ENCODE measurements at places on chromosomes 3 and 15.

- DNase-seq, result no peak
Measured at GRCh38 chr3:170804078-170804477, 65.9 kb downstream of the RPL22L1 start.

DNA sequence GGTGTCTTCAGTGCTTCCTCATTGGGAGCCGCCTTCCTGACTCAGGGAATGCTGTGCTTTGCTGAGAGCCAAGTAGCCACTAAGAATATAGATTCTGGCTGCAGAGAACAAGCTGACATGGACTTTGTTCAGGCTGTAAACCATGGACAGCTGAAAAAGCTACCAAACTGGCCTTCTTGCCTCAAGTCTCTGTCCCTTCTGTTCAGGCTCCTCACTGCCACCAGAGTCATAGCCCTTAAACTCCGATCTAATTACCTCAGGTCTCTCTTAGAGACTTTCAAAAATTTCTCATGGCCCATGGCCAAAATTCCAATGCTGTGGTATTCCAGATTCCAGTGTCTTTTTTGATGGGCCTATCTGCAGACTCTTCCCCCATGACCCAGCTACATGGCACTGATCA, 19.4 kb upstream of the PTX3 start:
- no peak for DNase-seq

GRCh38 chr15:39338251-39338650, 242.6 kb upstream of the THBS1 start:
- no peak for DNase-seq

- DNase-seq, result no peak
Measured at GRCh38 chr3:105362021-105362665, 4.6 kb upstream of the ALCAM start.

DNA sequence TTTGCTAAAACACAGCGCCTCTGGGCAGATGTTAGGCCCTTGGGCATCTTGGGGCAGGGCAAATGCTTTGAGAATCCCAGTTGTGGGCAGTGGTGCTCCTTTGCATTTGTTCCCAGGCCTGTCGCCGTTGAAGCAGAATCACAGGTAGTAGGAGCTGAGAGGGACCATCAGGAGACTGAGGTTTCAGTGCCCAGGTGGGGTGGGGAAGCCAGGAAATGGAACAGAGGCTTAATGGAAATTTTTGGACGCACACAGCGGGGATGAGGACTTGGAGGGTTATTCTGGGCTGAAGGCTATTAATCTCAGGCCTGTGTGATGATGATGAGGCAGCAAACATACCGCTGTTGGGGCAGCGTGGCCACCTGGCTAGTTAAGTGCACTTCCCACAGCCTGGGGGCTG, 99.5 kb downstream of the SV2B start:
- no peak for DNase-seq

DNA sequence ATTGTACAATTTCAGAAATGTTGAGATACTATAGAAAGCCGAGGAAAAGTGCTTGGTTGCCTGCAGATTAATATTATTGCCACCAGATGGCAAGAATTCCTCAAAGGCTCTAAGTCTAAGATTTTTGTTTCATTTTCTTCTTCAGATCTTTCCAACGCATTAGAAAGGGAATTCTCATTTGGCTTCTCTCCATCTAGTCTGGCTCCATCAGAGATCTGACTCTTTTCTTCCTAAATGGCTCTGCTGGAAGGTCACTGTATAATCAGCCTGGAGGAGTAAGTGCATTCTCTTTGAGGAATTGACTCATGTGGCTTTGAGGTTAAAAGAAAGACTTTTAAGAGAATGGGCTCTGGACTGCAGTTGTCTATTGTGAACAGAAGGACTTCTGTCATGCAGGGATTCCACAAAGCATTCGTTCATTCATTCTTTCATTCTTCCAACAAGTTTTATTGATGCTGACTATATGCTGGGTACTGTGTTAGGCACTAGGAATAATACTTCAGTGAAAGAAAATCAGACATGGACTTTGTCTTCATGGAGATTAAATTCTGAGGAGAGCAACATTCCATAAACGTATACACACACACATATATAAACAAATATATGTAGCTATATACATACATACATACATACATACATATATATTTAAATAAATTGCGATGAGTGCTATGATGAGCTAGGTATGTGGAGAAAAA, 55.3 kb downstream of the SLC28A2 start:
- DNase-seq, result peak; percentile 43

DNA sequence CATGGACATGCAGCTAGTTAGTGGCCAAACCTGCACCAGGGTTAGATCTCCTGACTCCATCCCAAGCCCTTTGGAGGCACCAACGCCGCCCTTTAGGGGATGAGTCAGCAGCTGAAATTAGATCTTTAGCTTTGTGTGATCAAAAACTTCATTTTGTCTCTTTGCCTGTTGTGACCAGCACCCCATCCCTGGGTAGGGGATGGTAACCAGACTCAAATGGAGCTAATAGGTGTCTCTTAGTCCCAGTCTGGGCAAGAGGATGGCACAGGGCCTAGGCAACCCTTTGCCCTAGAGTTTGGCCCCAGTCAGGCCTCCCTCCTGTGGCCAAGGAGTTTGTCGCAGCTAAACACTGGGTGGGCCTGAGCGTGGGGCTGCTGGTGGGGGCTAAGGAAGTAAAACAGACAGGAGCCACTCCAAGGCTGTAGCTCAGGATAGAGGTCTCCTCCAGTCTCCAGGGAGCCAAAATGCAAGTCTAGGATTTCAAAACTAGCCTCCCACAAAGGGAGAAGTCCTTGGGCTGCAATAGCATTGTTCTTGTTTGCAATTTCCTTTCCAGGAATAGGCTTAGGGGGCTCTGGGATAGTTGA, 105.1 kb downstream of the CPN2 start:
- DNase-seq, result no peak

DNA sequence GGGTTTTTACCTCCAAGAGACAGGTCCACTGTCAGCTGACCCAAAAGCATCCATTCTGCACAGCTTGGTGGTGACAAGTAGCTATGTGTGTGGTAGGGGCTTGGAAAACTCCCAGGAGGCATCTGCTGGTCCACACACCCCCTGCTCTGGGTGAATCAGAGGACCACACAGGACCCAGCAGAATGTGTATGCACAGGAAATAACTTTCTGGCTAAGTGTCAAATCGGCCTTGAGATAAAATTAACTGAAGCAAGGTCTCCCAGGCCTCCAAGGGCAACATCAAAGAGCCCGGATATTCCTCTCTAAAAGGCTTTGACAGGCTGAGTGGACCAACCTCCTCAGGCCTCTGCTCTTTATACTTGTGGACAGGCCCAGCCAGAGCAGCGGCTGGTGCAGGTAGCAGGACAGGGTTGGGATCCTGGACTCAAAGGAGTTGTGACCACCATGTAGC, 66.5 kb downstream of the CTNNB1 start:
- DNase-seq, result no peak

- no peak for DNase-seq
Measured at GRCh38 chr3:33071946-33072345, 25.0 kb downstream of the GLB1 start.

DNA sequence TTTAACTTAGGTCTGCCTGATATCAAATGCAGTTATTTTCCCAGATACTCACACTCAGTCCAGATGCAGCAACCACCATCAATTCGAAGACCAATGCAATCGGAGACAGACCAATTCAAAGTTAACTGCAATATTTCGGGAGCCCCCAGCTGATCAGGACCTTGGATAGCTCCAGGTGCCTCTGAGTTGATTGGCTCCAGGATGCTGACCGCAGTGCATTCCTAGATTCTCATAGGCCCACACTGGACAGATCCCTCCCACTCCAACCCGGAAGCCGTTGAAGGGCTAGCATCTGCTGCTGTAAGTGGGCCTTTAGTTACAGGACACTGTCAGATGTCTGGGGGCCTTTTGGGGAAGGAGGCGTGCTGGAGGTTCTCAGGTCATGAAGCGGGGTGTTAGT, 89.5 kb upstream of the ATP2B2 start:
- DNase-seq, result peak; percentile 71

- DNase-seq, result no peak
Measured at GRCh38 chr3:67624687-67625086, 29.7 kb downstream of the SUCLG2 start.

- no peak for DNase-seq
Measured at GRCh38 chr3:59313365-59313764, 263.5 kb upstream of the CFAP20DC start.

- DNase-seq, result peak; percentile 57
Measured at GRCh38 chr3:184417619-184418327, 37.9 kb downstream of the CHRD start.

DNA sequence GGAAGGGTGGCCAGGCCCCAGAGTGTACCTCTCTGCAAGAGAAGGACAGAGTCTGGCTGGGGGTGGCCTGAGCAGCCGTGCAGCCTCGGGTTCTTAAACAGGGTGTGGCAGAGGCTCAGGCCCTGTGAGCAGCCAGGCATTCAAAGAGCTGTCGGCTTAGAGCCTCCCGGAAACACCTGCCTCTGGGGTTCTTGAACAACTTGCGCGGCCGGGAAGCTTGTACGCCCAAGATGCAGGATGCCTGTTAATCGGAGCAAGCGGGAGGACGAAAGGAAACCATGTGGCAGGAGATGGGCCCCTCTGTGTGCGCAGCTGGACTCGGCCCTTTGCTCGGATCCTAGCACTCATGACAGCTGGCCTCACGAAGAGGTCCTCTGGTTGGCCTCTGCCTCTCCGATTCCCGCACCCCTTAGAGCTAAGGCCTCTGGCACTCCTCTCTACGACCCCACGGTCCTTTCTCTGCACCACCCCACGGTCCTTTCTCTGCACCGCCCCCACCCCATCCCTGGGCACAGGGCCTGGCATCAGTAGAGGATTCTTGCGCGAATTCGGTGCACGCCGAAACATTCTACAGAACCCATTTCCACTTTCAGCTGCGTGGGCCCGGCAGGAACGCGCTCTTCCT, 23.9 kb upstream of the TXNRD3 start:
- DNase-seq, result no peak

DNA sequence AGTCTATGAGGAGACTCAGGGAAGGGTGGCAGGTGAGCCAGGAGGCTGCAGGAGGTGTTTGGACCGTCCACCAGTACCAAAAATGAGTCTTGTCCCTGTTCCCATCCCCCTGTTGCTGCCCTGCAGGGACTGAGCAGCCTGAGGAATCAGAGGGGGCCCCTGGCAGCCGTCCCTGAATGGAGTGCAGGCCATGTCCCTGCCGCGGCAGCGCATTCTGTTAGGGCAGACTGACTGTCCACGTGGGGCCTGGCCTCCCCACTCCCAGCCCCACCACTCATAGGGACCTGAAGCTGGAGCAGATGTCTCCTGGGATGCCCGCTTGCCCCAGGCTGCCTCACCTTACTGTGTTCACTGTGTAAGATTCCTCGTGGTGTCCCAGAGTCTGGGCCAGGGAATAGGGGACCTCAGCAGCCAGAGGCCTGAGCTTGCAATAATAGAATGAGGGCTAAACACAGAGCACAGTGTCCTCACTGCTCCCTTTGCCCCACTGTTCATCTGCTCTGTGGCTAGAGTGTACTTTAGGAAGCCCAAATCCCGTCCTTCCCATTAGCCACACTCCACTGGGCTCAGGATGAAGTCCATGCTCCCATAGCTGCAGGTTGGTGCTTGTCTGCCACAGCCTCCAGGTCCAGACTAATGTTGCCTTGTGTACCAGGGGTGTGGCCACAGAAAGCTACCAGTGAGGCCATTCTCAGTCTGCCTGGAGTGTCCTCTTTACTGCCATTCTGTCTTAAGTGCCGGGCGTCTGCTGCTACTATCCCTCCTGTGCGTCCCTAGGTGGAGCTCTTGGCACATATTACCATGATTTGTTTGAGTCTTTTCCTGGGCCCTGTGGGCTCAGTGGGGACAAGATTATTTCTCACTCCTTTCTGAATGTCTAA, 63.2 kb downstream of the HCN4 start:
- DNase-seq, result peak; percentile 20

GRCh38 chr3:129567939-129568338, 25.0 kb downstream of the H1-8 start:
- DNase-seq, result no peak

DNA sequence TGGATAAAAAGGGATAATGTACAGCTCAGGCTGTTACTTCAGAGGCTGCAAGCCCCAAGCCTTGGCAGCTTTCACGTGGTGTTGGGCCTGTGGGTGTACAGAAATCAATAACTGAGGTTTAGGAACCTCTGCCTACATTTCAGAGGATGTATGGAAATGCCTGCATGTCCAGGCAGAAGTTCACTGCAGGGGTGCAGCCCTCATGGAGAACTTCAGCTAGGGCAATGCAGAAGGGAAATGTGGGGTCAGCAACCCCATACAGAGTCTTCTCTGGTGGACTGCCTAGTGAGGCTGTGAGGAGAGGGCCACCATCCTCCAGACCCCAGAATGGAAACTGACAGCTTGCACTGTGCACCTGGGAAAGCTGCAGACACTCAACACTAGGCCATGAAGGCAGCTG, 1350.3 kb downstream of the ROBO2 start:
- no peak for DNase-seq

GRCh38 chr3:127426444-127427153, 138.8 kb upstream of the PRR20G start:
- DNase-seq, result peak; percentile 78

GRCh38 chr3:62248734-62249483, 124.4 kb downstream of the FEZF2 start:
- no peak for DNase-seq

GRCh38 chr3:107241217-107241616, 136.0 kb upstream of the CCDC54 start:
- DNase-seq, result peak; percentile 78

- DNase-seq, result peak; percentile 94
Measured at GRCh38 chr3:72887705-72888545, at the start of gene GXYLT2. Gene GXYLT2, plus strand, starts transcription at chr3:72888046. Its CDS starts 188 bp downstream, at chr3:72888234.

- DNase-seq, result no peak
Measured at GRCh38 chr3:37660782-37661181, 200.9 kb upstream of the CTDSPL start.

DNA sequence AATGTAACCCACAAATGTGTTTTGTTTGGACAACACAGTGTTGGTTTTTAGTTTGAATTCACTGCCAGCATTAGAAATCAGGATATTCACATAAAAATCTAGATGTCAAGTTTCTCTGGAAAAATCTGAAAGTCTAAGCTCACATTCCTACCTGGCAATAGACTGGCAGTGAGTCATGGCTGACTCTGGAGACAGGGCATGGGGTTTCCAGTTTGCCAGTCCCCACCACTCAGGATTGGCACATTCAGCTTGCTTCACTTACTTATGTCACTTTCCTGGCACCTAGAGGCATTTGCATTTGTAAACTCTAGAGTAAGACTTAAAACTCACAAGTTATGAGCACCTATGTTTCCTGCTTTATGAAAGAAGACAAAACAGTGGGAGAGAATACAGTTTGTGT, 19.1 kb upstream of the SEC61A1 start:
- DNase-seq, result no peak

DNA sequence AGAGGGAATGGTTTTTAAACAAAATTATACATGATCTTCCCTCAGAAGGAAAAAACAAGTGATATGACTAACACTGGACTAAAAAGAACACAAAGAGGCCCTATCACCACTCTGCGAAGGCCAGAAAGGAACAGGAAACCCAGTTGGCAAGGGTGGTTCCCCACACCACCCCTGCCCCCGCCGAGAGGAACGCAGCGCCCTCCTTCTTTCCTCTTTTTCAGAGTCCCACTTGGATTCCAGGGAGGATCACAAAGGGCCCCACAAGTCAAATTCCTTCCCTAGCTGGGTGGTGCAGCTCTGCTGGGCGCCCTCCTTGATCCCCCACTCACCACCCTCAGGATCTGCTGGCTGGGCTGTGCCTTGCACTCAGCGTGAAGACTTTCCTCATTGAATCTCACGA, 29.8 kb downstream of the PLA1A start:
- no peak for DNase-seq

Data from muscle of back (tissue), 13 donors.